Adipose tissue (tissue), 3 donors: ENCODE measurements at places on chromosomes 7 and 10. TPM values are rescaled to one million over a fixed set of nuclear protein-coding genes. Genes with fewer than 3 reads are reported as not detected.

Gene HYAL4
- polyA plus RNA-seq: not detected

Gene ABCA13
- polyA plus RNA-seq: not detected

Gene ZNF862
- 9.8 TPM for polyA plus RNA-seq

Gene GPER1
- polyA plus RNA-seq: 9.9 TPM

Gene LCOR
- 1.7 TPM for polyA plus RNA-seq

Gene ARHGAP22
- 0.98 TPM for polyA plus RNA-seq

Gene SP8
- polyA plus RNA-seq: not detected

Gene PHYH
- 52.1 TPM for polyA plus RNA-seq

Gene ZNF485
- 1.8 TPM for polyA plus RNA-seq

Gene SFMBT2
- 1.4 TPM for polyA plus RNA-seq

Gene NUTM2A
- polyA plus RNA-seq: 1.3 TPM

Gene PAOX
- 4.5 TPM for polyA plus RNA-seq

Gene CHAT
- not detected for polyA plus RNA-seq

Gene SUN3
- polyA plus RNA-seq: not detected

Gene ACTA2
- polyA plus RNA-seq: 231 TPM

Gene BTBD16
- 0.34 TPM for polyA plus RNA-seq

Gene AKR1D1
- not detected for polyA plus RNA-seq

Gene HEPACAM2
- not detected for polyA plus RNA-seq

Gene NKX2-3
- polyA plus RNA-seq: 0.90 TPM

Gene OPN4
- polyA plus RNA-seq: 0.02 TPM

Gene PRRT4
- polyA plus RNA-seq: 9.9 TPM

Gene SCART1
- polyA plus RNA-seq: 0.93 TPM

Gene CPN1
- not detected for polyA plus RNA-seq
